NCI-H2227 treated with DMSO at 0.1 percent for 48 hours (cell line): ENCODE measurements at places on chromosomes 13 and 19.

DNA sequence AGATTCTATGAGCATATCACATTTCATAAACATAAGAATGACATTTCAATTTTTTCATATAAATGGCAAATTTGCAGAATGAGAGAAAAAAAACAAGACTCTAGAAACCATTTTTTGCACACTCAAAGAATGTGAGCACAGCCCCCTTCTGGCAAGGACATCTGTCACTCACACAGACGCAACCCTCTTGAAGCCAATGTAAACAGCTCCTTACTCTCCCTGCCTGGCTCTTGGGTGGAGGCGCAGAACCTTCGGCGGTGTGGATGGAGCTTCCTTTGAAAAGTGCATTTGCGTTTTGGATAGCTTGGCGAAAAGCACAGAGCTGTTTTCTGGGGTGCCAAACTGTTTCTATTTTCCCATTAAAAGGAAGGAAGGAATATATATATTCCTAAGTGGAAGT lies 367.6 kb upstream of the TSHZ3 start:
- no peak for DNase-seq

- no peak for DNase-seq
Observed at GRCh38 chr19:39924389-39924788, 10.0 kb downstream of the FCGBP start.

DNA sequence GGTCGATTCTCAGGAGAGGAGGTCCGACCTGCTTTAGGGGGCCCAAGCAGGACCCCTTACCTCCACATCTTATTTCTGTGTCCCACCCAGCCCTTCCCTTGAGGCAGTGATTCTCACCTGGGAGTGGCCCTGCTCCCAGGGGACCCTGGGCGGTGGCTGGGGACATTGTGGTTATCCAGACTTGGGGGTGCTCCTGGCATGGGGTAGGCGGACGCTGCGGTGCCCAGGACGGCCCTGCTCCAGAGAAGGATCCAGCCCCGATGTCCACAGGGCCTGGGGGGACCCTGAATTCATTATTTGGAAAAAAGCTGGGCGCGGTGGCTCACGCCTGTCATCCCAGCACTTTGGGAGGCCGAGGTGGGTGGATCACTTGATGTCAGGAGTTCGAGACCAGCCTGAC lies 84.4 kb downstream of the GADD45B start:
- DNase-seq: no peak

DNA sequence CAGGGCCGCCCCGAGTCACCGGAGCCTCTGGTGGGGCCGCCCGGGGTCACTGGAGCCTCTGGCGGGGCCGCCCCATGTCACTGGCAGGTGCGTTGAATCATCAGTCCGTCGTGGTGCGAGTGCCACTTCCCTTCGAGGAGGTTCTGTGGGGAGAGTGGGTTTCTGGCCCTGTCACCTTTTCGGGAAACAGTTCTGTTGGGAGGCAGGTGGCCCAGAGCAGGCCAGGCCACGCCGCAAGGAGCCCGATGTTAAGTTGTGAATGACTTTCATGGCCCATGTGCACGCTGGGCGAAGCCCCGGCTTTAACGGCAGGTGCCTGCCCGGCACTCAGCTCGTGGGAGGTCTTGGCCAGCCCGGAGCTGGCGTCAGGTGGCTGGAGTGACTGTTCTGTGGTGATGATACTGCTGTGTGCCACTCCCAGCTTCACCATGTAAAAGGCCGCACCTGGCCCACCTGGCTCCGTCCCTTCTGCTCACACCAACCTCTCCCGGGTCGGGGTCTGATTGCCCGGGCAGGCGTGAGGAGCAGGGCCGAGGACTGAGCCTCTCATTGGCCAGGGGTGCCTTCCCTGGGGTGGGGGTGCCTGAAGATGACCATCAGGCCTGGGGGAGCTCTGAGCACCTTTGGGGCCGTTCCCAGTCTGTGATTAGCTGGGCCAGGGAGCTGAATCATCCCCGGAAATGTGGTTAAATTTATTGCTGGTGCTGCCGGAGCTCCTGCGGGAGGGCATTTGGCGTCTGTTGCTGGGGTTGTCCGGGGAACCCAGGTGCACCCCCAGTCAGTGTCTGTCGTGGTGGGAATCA lies 29.2 kb downstream of the CSNK1G2 start:
- no peak for DNase-seq

- no peak for DNase-seq
Observed at GRCh38 chr13:51805313-51805712, 1.4 kb upstream of the DHRS12 start.

DNA sequence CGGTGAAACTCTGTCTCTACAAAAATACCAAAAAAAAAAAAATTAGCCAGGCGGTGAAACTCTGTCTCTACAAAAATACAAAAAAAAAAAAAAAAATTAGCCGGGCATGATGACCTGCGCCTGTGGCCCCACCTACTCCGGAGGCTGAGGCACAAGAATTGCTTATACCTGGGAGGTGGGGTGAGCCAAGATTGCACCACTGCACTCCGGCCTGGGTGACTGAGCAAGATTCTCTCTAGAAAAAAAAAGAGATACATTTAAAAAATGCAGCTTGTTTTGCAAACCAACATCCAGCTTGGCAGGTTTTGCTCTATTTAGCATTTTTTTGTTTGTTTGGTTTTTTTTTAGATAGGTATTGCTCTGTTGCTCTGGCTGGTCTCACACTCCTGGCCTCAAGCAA lies 6.7 kb upstream of the PGPEP1 start:
- DNase-seq: no peak

DNA sequence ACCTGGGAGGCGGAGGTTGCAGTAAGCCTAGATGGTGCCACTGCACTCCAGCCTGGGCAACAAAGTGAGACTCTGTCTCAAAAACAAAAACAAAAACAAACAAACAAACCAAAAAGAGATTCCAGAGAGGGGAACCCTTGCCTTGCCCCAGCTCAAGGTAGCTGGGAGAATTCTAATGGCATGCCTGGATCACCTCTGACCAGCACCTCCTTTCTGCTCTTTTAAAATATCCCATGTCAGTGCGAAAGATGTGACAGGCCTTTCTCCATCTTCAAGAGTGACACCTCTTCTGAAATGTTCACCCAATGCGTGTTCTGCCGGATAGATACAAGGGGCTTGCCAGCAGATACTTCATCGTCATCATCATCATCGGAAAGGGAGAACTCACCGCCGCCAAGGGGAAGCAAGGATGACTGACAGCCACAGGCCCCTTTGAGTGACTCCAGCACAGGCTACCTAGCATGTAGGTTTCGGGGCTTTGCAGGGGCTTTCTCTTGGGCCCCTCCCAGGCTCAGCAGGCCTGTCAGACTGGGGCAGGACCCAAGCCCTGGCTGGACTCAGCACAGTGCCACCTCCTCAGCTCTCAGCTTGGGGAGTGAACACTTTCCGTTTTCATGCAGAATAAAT lies 18.9 kb upstream of the LRP3 start:
- no peak for DNase-seq

- no peak for DNase-seq
Observed at GRCh38 chr19:13930402-13930801, 7.8 kb downstream of the PODNL1 start.

DNA sequence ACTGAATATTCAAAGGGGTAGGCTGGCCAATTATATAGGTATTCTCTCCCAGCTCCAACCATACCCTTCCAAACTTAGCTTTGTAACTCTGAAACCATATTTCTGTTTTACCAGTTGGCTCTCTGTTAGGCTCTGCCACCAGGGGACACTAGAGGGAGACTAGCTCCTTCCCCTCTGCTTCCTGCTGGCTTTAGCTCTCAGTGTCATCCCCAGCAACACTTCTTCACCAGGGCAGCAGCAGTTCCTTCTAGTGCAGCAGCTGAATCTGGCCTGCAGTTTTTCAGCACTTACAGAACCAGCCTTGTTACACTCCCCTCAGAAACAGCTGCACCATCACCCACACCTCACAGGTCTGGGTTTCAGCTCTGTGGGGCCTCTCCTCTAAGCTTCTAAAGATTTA lies 51.0 kb upstream of the DOCK9 start:
- no peak for DNase-seq

GRCh38 chr13:113607056-113607888 lies 22.7 kb downstream of the TFDP1 start:
- no peak for DNase-seq

- DNase-seq: no peak
Observed at GRCh38 chr13:111383591-111384440, 63.4 kb downstream of the TEX29 start.

DNA sequence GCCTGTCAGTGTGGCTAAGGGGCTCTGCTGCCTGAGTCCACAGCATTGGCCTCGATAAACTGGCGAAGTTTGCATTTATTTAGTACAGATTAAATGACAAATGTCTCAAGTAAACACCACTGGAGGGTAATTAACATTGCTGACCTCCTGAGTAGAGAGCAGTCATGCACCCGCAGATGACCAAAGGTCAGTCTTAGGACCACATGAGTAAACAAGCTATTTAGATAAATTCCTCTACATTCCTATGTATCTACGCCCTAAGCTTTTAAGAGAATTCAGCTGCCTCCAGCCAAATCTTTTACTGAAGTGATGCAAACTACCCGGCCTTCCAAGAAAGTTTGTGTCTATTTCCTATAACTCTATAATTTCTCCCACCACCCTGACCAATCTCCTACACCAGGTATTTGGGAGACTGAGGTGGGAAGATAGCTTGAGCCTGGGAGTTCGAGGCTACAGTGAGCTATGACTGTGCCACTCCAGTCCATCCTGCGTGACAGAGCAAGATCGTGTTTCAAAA lies 22.9 kb downstream of the CD70 start:
- DNase-seq: no peak

DNA sequence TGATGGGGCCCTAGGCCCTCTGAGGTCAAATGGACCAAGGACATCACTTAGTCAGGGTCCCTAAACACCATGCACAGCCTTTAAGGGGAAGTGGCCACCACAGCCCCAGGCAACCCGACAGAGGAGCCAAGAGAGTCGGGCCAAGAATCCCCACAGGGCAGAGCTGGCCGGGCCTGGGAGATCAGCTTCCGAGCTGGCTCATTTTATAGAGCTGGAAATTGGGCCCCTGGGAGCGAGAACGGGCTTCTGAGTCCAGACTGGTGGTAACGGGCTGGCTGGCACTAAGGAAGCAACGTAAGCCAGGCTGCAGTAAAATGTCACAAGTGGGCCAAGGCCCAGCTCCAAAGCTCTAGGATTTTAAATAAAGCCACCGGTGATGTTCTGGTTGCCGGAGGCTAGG lies 51.1 kb downstream of the HSPH1 start:
- no peak for DNase-seq

DNA sequence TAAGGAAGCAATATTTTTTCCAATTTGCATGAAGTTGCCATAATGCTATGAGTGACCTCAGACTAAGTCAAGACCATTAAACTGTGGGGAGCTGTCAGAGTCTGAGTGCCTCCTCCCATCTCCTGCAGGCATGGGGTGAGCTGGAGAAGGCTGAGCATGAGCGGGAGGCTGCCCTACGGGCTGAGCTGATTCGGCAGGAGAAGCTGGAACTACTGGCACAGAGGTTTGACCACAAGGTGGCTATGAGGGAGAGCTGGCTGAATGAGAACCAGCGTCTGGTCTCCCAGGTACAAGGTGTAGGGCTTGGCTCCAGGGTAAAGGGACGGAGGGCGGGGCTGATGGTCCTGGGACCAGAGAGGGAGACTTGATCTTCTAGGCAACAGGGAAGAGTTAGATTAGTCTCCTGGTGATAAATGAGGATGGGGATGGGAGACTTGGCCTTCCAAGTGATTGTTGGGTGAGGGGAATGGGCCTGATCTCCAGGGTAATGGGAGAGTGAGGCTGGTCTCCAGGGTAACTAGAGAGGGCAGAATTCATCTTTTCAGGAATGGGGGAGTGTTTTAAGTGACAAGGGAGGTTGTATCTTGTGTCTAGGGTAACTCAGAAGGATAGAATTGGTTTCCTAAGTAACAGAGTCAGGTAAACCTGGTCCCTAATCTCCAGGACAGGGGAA lies 36.0 kb downstream of the SPTBN4 start:
- no peak for DNase-seq
